ENCODE measurements at places on chromosomes 16 and 17.

DNA sequence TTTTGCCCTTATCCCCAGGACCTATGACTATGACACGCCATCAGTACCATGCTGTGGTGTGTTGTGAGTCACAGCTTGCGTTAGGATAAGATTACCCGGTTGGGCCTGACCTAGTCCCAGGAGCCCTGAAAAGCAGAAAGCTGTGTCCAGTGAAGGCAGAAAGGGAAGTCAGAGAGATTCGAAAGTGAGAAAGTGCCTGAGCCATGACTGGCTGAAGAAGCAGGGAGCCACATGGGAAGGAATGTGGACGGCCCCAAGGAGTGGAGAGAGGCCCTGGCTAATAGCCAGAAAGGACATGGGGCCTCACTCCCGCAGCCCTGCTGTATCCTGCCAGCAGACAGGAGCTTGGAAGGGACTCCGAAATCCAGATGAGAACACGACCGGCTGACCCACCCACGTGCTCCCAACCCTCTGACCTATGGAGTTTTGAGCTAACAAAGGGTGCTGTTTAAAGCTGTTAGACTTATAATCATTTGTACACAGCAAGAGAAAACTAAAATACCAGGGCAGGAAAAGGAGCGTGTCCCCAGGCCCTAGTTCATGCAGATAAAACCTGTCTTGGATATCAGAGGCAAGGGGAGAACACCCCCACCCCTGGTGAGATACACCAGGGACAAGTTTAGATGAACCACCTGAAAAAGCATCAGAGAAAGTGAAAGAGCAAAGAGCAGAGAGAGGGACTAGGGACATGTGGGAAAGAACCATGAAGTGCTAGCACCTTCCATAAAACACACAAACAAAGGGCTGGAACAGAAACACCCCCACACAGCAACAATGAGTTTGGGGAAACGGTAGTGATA, 115.3 kb downstream of the SLC39A11 start:
- DNase-seq, result peak; percentile 87

DNA sequence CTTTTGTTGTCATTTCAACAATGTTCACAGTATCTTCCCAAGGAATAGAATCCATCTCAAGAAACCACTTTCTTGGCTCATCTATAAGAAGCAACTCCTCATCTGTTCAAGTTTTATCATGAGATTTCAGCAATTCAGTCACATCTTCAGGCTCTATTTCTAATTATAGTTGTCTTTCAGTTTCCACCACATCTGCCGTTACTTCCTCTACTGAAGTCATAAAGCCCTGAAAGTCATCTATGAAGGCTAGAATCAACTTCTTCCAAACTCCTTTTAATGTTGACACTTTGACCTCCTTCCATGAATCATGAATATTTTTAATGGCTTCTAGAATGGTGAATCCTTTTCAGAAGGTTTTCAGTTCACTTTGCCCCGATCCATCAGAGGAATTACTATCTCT, 102.1 kb downstream of the CDH13 start:
- no peak for DNase-seq

- no peak for DNase-seq
These were observed 12.6 kb upstream of the KLHL36 start for GRCh38 chr16:84635702-84636101.

- no peak for DNase-seq
These were observed 22.5 kb downstream of the CENPX start for GRCh38 chr17:81999976-82000802.
